ENCODE measurements at places on chromosomes 5 and 9.

DNA sequence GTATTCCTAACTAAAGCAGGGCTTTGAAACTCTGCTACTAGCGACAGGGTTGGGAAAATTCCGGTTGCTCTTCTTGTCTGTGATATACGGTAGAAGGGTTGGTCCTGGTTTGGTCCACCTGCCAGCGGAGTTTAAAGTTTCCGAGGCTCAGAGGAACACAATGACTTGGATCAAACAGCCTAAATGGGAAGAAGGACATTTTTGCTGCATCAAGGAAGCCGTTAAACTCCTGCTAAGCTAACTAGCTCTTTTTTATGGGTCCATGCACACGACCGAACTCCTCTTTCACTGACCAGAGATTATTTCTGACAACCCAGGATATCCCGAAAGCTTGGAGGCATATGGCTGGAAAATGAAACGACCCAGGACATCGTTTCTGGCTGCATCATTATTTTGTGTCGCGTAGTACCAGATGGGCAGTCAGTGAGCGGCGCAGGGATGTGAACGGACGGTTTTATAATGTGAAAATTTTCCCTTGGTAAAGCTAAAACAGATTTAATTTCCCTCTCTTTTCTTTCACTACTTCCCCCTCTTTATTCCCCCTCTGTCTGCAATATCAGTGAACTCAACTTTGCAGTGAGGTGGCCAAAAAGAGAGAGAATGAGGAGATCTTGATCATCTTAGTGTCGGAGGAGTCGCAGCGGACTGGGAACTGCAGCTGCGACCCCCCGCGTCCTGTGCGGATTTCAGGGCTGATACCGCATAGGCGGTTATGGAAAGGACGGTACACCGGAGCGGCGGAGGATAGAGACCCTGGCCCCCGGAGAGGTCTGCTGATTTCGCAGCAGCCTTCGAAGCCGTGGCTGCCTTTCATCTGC is at the start of gene LURAP1L:
Gene LURAP1L, plus strand, starts transcription at position 160 of the 818 bp plus-strand sequence. CDS start 696 bp downstream, outside the sequence.
- peak; percentile 41 for DNase-seq

DNA sequence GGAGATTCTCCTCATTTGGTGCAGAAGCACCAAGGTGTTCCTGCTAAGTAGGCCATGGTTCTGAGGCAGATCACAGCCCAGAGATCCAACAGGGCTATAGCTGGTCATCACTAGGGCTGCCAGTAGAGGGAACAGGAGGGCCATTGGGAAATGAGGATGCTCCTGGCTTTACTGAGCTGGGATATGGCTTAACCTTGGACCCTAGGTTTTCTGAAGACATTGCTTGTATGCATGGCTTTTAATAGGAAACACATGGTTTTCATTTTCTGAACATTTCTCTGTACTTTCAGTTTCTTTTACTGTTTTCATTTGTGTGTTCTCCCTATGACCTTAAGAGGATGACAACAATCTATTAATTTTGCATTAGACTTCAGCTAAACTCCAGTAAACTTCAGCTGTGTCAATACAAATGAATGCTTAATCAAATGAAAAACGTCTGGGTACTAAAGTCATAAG is at the start of gene IFNW1:
Gene IFNW1, minus strand, starts transcription at position 406 of the 456 bp plus-strand sequence. Its CDS starts 262 bp downstream, at position 144.
- peak; percentile 27 for DNase-seq

- DNase-seq, result no peak
These were observed 106.6 kb upstream of the PJA2 start for GRCh38 chr5:109516390-109516789.

DNA sequence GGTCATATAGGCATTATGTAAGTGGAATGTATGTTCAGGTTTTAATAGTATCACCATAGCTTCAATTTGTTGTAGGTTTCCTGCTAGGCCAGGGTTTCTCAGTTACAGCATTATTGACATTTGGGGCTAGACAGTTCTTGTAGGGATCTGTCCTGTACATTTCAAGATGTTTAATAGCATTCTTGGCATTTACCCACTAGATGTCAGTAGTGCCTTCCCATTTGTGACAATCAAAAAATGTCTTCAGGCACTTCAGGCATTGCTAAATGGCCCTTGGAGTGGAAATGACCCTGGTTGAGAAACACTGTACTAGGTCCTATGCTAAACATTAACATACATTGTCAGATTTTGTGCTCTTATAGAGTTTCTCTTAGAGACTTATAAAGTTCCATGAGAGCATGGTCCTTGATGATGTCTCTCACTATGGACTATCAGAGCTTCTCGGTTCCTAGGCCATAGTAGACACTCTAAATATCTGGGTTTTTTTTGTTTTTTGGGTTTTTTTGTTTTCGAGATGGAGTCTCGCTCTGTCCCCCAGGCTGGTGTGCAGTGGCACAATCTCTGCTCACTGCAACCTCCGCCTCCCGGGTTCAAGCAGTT is 1.4 kb downstream of the KIF20A start:
- DNase-seq, result peak; percentile 54

DNA sequence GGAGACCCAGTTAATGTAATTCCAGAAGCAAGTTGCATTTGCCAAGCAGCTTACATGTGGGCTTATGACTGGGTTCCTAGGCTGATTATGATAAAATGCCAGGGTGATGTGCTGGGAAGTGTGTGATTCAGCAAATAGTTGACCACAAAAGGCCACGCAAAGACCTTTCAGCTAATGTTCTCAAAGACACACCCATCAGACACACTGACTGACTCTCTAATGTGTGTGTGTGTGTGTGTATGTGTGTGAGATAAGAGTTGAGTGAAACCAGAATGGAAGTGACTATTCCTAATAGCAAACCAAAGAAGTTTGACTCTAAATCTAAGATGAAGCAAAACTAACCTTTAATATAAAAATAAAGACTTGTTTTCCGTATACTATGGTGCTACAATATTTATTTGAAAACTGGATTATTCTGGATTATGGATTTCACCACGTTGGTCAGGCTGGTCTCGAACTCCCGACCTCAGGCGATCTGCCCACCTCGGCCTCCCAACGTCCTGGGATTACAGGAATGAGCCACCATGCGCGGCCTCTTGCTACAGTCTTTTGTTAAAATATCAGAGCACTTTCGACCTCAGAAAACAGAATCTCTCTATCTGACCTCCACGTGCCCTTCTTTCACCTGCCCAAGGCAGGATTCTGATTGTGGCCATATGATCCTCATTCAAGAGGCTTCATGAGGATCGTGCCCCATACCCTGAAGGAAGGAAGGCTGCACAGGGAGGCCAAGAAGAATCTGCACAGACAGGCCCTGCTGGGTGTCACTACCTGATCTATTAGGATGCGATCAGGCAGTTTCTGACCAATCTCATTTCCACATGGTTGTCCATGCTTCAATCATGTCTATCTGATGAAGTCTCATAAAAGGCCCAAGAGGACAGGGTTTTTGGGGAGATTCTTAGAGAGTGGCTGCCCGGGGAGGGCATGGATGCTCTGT is 75.6 kb downstream of the USP20 start:
- peak; percentile 97 for DNase-seq

- DNase-seq, result no peak
These were observed 681 bp upstream of the LHFPL2 start for GRCh38 chr5:78649211-78649695.

DNA sequence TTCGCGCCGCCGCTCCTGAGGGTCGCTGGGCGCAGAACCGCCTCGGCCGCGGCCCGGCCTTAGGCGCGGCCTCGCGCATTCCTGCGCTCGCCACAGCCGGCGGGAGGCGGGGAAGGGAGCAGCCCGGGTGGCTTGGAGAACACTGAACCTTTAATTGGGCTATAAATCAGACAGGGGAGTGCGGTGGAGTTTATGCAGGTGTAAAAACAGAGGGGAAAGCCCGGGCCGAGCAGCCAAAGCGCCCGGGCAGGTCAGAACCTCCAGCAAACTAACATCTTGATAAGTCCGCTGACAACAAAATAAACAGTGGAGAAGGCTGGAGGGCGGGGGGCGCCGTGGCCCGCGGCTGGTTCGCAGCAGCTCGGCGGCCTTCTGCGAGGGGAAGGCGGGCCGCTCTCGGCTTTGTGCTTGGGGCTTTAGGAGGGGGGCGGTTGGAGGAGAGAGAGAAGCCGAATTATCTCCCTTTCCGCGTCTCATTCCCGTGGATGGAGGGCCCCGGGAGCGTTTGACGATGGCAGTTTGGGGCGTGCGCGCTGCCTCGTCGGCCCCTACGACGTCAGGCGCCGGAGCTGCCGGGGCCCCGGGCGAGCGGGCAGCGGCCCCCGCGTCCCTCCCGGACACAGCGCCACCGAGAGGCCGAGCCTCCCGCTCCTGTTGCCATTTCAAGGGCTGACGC is 11.3 kb downstream of the FOXD1 start:
- DNase-seq, result no peak

GRCh38 chr5:149172709-149173505 is 31.6 kb downstream of the ABLIM3 start:
- DNase-seq, result no peak

DNA sequence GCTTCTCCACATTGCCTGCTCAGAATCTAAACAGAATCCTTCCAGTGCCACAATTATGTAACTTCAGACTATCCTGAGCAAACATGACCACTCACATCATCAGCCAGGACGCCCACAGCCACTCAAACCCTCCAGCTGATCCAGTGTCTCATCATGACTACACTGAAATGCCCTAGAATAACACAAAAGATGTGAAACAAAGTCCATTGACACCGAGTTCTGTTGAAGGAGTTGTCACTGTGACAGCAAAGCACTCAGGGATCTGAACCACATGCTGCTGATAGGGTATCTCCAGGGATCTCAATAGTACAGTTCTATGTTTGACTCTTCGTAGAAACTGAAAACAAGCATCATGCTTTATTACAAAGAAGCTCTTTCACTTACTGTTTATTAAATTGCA is 150.2 kb downstream of the GABBR2 start:
- DNase-seq, result no peak

DNA sequence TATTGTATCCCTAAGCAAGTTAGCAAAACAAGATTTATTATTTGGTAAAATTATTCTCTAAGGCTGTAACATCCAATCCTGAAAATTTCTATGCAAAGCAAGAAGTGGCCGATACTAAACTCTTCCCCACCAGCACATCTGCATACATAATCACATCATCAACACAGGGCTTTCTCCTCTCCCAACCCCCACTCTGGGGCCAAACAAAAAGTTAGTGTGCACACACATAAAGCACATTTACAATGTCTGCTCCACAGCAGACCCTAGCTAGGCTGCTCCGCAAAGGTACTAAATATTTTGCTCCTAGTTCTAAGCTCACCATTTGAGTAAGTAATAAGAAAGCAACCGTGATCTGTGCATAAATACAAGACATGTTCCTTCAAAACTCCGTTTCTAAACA is 3.6 kb downstream of the RNF130 start:
- DNase-seq, result no peak

DNA sequence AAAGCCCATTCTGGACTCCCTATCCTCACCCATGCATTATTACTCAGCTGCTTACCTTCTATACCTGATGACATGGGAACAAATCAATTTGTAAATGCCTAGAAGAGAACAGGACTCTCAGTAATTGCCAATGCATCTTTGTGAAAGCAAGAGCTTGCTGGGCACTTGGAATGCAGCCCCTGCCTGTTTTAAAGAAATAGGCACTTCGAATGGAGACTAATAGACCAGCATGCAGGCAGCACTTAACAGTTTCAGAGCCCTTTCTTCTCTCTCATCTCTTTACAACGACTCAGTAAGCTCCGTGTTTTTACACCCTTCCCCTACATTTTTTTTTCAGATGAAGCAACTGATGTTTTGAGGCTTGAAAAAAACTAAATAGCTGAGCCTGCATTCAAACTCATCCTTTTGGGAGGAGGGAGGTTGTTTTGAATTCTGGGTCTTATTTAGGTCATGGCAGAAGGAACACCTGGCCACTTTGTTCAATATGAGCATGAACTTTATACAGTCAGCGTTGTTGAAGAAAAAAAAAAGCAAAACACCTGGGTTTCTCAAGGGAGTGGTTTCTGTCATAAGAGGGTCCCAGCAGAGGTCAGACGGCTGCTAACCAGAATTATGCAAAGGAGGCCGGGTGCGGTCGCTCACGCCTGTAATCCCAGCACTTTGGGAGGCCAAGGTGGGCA is 34.6 kb upstream of the WHRN start:
- no peak for DNase-seq

GRCh38 chr5:42749020-42749419 is 7.6 kb upstream of the CCDC152 start:
- DNase-seq, result no peak

- no peak for DNase-seq
These were observed 3.4 kb downstream of the LRRC14B start for GRCh38 chr5:194603-195209.

GRCh38 chr9:92482329-92482728 is at the start of gene ASPN:
Gene ASPN, minus strand, starts transcription at chr9:92482506.
- DNase-seq, result peak; percentile 84

DNA sequence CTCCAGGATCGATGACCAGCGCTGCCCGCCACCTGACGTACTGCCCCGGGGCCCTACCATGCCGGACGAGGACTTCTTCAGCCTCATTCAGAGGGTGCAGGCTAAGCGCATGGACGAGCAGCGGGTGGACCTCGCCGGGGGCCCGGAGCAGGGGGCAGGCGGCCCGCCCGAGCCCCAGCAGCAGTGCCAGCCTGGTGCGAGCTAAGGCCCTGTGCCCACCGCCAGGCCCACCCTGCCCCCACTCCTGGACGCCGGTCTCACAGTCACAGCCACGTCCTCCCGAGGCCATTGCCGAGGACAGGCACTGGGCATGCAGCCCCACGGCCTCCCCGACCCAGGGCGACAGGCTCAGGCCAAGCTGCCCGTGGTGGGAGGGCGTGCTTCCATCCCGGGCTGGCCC is 5.5 kb downstream of the DNLZ start:
- no peak for DNase-seq

- DNase-seq, result peak; percentile 3
These were observed 337.8 kb downstream of the DEPDC1B start for GRCh38 chr5:60362158-60362557.

- no peak for DNase-seq
These were observed 136.5 kb downstream of the SNX18 start for GRCh38 chr5:54653956-54654614.
